ENCODE measurements at places on chromosomes 3 and 15. TPM values are rescaled to one million over a fixed set of nuclear protein-coding genes. Genes with fewer than 3 reads are reported as not detected.

The LRRN1 gene
- 1.5 TPM for polyA plus RNA-seq

The C3orf49 gene
- polyA plus RNA-seq, result not detected

The NUSAP1 gene
- 1.6 TPM for polyA plus RNA-seq

The CRABP1 gene
- polyA plus RNA-seq, result not detected

The ITIH1 gene
- 0.03 TPM for polyA plus RNA-seq

The IRAK2 gene
- 5.9 TPM for polyA plus RNA-seq

- no peak for DNase-seq
These were observed 24.9 kb downstream of the DENND4A start for GRCh38 chr15:65767264-65767595.

DNA sequence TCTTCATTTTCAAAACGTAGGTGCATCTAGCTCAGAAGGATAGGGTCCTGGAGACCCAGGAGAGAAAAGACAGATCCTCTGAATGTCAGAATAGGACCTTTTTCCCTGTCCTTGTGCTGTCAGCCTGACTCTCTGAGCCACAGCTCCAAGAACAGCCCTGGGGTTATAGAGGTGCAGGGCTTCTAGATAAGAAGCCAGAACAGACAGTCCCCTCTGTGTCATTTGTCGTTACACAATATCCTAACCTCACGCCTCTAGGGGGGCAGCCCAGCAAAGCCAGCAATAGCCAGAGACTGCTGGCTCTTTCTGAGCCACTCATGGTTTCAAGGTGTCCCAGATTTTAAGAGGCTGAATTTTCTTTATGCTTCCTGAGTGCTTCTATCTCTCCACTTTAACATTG is 153.2 kb upstream of the THBS1 start:
- no peak for DNase-seq

DNA sequence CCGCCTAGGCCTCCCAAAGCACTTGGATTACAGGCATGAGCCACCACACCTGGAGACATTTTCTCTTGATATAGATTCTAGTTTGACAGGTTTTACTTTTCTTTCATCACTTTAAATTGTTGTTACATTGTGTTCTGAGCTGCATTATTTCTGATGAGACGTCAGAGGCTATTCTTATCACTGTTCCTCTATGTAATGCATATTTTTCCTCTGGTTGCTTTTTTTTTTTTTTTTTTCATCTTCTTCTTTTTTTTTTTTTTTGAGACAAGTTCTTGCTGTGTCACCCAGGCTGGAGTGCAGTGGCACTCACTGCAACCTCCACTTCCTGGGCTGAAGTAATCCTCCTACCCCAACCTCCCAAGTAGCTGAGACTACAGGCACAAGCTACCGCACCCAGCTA is 41.2 kb downstream of the TRA2B start:
- no peak for DNase-seq

DNA sequence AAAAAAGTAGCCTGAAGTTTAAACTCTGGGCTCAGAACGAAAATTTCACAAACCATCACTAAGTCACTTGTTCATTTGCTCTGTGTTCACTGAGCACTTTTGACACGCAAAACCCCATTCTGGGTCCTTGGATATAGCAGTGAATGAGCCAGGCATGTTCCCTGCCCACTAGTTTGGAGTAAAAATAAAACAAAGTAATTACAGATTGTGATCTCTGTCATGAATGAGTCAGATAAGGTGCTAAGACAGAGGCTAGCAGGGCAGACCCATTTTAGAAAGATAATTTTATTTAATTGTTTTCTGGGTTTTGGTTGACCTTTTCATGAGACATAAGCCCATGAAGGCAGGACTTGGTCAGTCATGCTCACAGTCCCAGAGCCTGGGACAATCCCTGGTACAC is 84.1 kb upstream of the ARHGEF3 start:
- no peak for DNase-seq

DNA sequence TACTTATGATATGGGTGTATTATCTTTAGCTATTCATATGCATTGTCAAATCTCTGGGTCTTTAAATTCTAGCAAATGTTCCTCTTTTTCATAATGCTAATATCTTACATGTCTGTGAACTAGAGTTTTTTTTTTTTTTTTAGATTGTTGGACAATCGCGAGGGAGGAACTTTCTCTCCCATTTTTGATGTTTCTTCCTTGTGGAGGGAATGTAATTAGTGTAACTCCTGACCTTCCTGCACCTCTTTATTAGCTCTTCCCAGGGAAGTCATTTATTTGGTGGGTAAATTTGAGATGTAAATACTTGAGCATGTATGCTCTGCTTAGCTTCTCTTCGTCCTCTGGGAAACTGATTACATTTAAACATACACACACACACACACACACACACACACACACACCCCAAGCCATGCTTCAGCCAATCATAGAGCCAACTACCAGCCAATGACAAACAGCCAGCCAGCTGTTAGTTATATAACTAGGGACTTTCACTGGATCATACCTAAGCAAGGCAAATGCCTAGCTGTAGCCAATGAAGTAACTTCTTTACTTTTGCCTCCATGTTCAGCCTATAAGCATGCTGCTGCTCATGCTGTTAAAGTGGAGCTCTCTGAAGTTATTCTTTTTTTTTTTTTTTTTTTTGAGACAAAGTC is 8.3 kb upstream of the USP8 start:
- no peak for DNase-seq
